ENCODE measurements at places on chromosomes 5 and 9.
A peak's percentile ranks its signal among the peaks of the same experiment; 100 is the strongest.

DNA sequence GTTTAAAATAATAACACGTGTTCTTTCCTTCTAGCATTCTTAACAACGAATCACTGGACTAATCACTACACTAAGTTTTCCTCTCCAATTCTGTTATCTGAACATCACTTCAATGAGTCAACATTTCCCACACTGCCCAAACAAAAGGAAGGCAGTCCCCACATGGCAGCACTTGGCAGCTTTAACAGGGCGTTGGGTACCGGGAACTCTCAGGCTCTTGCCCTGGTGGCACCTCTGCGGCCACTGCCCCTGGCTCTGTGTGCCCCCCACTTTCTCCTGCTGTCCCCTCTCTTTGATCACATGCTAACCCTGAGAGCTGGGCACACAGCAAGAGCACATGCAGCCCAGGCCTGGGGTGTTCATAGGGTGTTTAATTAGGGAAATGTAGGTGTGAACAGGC lies 15.7 kb downstream of the SLC6A3 start:
- no peak for DNase-seq

DNA sequence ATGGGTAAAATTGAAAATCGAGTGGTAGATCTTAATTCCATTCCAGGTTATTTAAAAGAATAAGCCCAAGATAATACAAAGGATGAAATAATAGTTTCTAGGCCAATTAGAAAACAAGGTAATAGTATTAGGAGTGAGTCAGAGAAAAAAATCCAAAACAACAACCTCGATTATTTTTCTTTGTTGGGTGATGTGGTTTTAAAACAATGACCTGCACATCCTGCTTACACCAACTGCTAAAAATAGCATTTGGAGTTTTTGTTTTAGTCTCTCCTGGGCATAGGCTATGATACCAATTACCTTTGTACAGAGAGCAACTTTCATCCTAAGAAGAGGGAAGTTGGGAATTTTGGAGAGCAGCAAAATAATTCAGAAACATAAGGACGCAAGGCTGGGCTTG lies 101.7 kb upstream of the MYO10 start:
- DNase-seq: no peak

- no peak for DNase-seq
Observed at GRCh38 chr5:98042961-98043360, 730.5 kb upstream of the RGMB start.

DNA sequence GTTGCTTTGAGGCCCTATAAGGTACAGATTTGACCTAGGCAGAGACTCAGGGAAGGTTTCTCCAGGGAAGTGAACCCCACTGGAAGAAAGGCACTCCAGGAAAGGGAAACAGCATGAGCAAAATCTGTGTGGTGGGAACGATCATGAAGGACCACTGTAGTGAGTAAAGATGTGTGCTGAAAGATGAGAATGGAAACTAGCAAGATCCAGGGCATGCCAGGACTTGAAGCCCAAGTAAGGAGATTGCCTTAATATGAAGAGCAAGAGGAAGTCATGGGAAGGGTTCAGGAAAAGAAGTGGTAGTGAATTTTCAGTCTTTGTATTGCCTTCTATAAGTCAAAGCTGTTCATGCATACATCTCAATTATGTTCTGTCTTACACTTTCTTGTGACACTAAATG lies 55.2 kb upstream of the SLIT3 start:
- DNase-seq: no peak

GRCh38 chr5:37859805-37860204 lies 20.0 kb upstream of the GDNF start:
- no peak for DNase-seq

DNA sequence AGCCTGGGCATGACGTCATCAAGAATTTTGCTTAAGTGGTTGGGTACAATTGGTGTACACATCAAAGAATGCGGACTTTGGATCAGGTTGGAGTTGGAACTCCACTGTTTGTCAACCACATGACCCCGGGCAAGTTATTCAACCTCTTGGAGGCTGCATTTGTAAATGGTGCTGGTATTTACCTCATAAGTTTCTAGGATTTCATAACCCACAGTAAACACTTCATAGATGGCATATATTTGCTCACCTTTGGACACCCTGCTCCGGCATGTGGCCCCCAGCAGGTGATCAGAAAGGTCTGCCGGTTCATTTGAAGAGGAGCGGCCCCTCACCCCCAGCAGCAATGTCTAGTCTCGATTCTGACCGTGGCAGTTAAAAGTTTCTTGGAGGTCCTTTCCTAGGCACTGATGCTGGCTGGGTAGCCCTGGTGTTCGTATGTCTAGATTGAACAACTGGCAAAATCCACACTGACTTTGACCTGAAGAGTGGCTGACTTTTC lies 60.6 kb downstream of the IL6ST start:
- DNase-seq: no peak

DNA sequence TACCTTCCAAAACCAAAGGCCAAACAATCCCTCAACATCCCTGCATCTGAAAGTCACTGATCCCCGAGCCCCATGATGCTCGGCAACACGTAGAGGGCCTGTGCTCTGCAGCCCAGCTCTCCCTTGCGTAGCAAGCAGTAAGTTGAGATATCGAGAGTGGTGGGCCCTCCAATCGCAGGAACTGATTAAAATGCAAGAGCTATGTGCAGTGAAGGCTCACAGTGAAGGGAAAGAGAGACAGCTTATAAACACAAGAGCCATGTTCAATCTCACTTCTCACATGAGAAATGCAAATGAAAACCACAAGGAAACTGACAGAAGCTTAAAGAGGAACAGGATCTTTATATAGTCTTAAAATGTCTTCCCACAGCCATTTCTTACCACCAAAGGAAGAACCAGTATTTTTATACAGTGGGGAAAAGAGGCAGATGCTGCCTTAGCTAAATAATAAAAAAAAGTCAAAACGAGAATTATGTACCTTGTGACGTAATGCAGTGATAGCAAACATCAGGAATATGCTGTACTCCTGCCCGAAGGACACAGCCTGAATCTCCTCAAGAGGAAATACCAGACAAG lies 24.6 kb downstream of the TTF1 start:
- DNase-seq: no peak

DNA sequence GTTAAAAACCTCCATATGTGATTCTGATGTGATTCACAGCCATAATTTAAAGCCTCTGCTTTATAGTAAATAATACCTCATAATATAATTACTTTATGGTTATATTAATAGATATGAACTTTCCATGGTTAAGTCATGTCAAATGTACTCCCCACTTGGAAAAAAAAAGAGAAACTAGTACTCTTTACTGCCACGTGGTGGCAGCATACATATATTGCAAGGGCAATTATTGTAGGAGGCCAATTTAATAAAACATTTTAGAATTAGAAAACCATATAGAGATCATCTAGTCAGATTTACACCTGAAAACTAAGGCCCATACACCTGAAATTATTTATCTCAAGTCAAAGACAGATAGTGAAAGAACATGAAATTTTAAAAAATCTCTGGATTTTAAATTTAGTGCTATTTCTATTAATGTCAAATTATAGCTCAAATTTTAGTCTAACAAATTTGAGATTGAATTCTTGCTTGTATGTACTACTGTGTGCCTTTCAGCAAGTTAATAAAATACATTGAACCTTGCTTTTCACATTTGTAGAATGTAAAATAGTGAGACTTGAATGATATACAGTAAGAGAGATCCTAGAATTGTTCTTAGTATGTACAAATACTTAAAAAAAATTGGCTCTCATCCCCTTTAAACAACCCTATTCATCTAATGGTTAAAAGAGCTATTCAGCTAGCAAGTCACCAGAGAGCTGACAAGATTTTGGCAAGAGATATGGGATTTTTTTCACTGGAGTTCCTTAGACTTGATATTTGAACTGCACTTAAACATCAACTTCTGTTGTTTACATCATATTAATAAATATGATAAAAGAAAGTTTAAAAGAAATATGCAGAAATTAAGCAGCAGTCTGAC lies 603.8 kb downstream of the TLE4 start:
- peak; percentile 19 for DNase-seq

DNA sequence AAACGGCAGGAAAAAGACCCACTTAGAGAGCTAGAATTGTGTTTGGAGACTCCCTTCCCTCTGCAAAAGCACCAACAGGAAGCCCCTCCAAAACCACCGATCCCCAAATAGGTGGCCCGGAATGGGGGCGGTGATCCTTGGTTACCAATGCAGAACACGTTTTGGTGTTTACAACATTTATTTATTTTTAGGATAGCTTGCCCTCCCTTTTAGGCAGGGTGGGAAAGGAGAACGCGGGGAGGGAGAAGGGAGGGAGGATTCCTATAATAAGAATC lies 579 bp upstream of the NTRK2 start:
- no peak for DNase-seq

DNA sequence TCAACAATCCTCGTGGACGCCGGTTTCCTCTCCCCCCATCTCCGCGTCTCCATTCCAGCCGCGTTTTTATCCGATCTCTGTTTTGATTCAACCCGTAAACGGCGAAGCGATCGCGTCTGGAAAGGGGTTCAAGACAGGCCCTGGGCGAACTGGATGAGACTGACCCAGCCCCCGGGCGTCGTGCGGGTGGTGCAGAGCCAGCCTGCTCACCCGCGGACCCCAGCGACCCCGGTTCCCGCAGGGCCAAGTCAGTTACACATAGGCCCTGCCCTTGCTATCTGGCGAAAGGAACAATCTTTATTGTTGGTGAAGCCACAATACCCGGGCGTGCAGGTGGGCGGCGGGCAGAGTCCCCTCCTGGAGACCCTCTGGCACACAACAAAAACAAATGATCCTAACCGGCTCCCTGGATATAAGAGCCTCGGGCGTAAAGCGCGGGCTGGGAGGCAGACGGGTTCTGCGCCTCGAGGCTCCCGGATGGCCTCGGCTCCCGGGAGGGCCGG lies 1.8 kb downstream of the TLX3 start:
- DNase-seq: no peak

DNA sequence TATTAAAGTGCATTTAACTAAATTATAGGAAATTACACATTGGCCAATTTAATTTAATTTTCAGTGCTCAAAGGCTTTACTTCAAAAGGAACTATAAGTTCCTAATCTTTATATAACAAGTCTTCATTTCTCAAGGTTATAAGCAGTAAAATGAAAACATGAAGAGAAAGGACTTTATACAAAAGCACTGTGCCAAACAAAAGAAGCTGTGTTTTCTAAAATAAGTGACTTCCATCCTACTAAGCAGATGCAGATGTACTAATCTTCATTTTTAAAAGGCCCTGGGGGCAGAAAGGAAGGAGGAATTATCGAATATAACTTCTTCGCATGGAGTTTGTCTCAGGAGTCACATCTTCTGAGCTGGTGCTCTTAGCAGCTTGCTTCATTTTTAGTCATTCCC lies 81.4 kb downstream of the SHC3 start:
- DNase-seq: peak; percentile 21

GRCh38 chr5:159034083-159034824 lies 65.5 kb downstream of the EBF1 start:
- no peak for DNase-seq

DNA sequence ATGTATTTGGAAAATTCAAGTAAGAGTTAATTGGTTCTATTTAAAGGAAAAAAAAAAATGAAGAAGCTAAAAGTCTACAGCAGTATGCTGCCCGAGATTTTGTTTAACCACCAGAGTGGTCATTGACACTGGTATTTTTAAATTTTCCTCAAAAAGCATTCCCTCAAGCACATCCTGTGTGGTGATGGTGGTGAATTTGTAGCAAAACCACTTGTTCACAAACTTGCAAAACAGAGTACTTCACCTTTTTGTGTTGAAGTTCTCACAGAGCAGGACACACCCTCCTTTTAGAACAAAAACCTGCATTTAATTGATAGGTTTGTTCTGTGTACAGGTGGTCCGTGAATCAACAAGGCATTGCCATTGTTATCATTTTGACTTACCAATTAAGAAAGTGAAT lies 374.2 kb downstream of the EFNA5 start:
- DNase-seq: no peak

DNA sequence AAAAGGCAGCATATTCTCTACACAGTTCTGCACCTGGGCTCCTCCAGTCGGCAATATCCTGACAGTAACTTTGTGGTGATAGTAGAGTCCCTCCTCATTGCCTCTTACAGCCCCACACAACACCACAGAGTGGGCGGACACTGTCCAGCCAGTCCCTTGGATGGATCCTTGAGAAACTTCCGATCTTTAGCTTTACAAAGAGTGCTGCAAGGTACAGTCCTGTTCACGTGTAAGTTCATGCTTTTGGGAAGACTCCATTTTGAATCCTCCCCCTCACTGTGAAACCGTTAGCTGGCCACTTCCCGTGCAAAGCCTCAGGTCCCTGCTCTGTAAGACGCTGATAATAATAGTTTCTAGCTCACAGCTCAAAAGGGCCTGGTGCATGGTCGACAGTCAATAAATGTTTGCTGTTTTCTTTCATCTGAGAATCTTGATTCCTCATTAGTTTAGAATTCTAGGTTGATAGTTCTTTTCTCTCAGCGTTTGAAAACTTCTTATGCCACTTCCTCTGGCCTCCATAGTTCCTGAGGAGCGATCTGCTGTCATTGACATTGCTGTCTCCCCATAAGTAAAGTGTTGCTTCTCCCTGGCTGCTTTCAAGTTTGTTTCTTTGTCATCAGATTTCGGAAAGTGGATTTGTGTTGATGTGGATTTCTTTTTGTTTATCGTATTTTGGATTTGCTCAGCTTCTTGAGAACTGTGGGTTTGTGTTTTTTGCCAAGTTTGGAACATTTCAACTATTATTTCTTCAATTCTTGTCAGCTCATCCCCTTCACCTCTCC lies 82.9 kb downstream of the COL23A1 start:
- DNase-seq: no peak

DNA sequence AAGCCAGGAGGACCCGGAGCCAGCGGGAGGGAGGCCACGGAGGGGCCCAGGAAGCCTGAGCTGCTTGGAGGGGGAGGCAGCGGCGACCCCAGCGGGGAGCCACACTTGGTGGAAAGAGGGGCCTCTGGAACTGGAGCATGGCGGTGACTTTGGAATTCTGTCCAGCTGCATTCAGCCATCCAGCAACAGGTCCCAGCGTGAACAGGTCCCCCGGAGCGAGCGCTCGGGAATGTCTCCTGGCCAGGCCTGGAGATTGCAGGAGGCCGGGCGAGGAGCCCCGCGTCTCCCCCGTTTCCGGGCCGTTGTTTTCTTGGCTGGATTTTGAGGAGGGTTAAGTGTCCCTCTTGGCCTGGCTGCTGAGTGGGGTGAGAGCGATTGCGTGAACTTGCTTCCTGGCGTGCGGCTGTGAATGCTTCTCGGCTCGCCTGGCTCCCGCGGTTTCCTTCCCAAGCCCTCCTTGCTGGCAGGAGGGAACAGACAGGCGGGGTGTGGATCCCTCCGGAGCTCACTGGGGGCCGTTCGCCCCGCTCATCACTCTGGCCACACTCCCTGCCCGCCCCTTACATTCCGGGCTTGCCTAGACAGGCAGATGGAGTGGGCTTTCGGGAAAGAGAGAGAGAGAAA lies 125.3 kb upstream of the IRX4 start:
- DNase-seq: peak; percentile 22
